Mucosa of gallbladder (tissue), 1 donor: ENCODE measurements at places on chromosomes 6 and 20. TPM values are rescaled to one million over a fixed set of nuclear protein-coding genes. Genes with fewer than 3 reads are reported as not detected.

UNC5CL gene
- total RNA-seq, result 26.4 TPM

DNA sequence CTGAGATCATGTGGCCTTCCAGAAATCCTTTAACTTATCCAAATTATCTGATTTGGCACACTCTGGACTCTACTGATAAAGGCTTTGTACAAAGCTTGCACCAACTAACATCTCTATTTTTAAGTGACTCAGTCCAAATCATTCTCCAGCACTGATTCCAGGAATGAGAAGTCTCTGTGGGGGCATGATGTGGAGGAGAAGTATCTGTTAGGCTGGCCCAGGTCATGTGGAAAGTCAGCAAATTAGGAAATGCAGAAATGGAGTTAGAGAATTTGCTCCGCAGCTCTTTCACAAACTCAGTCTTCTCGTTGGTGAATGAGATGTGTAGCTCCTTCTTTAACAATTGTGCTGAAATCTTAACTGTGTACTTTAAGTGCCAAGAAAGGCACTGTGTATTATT is 165.7 kb downstream of the ZNF217 start:
- no peak for DNase-seq

- no peak for DNase-seq
Measured at GRCh38 chr6:10400330-10400729, 14.5 kb downstream of the TFAP2A start.

- DNase-seq, result no peak
Measured at GRCh38 chr20:57691699-57692098, 18.1 kb downstream of the PMEPA1 start.

DNA sequence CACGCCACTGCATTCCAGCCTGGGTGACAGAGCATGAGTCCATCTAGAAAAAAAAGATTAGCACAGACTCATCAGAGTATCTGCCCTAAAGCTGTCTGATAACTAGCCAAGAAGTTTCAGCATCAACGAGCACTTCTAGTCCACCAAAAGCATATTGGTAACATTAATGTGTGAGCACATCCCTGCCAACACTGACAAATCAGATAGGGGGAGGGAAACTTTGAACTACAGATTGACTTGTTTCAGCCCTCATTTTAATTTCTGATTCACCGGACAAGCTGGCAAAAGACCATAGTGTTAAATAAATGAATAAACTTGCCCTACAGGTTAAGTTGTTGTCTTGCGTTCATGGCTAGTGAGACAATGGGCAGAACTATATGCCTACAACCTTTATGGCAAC is 7.7 kb upstream of the SEC63 start:
- no peak for DNase-seq
